ENCODE measurements at places on chromosomes 2 and 18.

GRCh38 chr2:205708231-205708631, 25.9 kb downstream of the NRP2 start:
- DNase-seq = no peak

DNA sequence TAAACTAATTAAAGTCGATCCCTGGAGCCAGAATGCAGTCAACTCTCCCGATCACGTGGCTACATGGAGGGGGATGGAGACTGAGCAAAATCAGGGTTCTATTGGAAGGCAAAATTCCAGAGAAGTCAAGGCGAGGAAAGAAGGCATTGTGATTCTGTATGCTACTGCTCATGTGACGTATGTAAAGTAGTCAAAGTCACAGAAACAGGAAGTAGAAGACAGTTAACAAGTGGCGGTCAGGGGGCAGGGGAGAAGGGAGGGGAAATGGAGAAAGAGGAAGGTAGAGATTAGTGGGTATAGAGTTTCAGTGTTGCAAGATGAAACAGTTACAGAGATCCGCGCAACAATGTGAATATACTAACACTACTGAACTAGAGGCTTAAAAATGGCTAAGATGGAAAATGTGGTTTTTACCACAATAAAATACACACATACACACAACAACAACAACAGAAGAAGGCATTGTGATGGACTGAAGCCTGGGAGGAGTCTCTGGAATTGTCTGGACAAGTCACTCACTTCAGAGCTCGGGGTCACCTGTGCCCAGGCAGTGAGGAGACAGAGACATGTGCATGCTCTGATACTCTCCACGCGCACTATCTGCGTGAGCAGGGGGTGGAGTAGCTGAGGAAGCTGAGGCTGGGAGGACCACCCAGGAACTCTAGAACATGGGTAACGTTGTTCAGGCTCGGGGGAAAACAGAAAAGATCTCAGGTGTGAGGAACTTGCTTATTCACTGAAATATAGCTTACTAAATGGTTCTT, 89.9 kb upstream of the CDCA7 start:
- peak; percentile 17 for DNase-seq

- DNase-seq = no peak
These were observed 99.0 kb downstream of the NETO1 start for GRCh38 chr18:72768681-72769229.

GRCh38 chr2:58794103-58794502, 553.0 kb upstream of the FANCL start:
- DNase-seq = no peak

GRCh38 chr2:8850845-8851487, 13.6 kb upstream of the KIDINS220 start:
- DNase-seq = no peak

GRCh38 chr2:176424746-176425145, 155.5 kb downstream of the MTX2 start:
- no peak for DNase-seq

Measured in stimulated activated CD4-positive, alpha-beta T cell treated with anti-CD3 and anti-CD28 coated beads, Interleukin-15, amount 100 ng/mL, for 24 hours (primary cell).